ENCODE measurements at places on chromosomes 11 and 22.

DNA sequence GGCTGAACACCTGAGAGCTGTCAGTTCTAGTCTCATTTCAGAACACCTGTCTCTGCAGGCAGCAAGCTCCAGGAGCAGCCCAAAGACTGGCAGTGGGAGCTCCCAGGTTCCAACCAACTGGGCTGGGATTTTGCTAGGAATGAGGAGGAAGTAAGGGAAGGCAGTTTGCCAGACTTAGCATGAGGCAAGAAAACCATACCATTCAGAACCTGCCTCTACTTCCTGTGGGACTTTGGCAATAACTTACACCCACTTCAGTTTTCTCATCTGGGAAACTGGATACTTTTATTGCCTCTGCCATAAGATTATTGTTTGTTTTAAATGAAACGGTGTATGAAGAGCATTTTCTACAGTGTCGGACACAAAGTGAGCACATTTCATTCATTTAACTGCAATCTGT, 363.7 kb upstream of the ISX start:
- DNase-seq, result no peak

DNA sequence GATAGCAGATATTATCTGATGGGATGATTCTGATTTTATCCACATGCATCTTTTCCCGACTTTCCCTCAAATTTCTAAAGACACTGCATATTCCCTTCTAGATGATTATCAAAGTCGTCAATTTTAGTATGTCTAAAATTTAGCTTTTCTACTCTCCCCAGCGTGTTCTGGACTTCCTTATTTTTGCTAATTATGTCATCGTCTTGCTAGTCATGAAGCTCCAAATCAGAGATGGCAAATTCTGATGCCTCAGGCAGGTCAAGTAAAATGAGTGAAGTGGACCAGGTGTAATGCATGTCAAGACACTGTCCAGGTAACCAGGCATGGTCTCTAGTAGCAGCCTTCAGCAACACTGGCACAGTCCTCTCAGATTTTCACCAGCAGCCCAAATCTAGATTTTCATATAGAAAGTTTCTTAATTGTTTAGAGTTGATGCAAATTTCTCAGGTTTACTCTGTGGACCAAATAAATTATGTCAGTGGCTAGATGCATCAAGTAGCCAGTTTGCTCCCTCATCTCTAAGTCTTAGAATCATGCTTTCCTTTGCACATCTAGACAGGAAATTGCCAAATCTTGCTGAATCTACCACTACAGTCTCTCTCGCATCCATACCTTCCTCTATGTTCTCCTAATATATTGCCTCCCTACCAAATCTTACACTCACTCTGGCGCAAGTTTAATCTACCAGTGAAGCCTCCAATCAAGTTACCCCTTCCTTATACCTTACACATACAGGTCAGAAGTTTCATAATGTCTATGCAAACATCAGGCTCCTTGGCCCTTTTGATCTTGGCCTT, 10.6 kb downstream of the HSD17B12 start:
- DNase-seq, result no peak

- peak; percentile 12 for DNase-seq
Observed at GRCh38 chr11:131637469-131638175, 267.2 kb downstream of the NTM start.

DNA sequence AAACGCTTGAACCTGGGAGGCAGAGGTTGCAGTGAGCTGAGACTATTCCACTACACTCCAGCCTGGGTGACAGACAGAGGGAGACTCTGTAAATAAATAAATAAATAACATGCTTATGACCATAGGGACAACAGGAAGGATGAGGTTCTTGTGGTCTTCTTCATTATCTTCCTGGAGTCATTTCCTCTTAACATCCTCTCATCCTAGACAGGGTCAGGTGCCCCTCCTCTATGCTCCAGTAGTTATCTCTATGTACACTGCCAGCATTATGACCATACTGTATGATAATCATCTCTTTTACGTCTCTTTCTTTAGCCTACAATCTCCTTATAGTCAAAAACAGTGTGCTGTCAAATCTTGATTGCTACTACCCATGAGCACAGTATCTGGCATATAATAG, 17.7 kb downstream of the RAB30 start:
- DNase-seq, result no peak

DNA sequence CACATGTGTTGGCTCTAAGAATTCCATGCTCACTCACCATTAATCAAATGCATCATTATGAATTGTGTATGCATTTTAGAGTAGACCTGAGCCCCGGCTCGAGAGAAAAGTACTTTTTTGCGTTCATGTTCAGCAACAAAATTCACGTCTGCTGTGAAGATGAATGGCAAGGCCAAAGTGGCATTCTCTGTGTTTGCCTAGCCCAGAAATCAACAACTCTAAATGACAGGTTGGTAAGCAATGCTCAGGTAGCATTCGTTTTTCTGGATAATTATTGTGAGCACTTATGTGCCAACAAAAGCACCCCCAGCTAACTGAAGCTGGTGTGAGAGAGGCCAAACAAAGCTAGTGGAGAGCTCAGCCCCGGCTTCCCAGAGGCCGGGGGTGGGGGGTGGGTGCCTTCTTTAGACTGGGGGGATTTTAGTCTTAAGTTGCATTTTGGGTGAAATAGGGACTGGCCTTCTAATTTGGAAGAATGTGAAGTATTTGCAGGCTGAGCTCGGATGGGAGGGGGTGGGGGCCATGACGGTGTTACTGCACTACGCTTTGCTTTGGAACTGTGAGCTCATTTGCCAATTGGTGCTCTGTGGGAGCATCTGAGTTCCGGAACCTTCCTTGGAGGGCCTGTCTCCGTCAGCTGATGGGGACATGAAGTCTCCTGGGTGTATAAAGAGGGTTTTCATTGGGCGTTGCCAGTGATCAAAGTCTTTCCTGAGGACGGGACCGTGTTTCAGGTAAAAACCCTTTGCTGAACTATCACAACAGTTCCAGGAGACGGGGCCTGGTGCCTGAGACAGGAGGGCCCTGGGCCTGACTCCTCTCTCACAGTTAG, 29.0 kb upstream of the ALX4 start:
- no peak for DNase-seq
